Natural killer cell treated with Interleukin-12 subunit alpha and Interleukin-12 subunit beta and Interleukin-15 and Interleukin-18, amount 100 ng/mL, for 72 hours (primary cell): ENCODE measurements at places on chromosomes 12 and 14.
A peak's percentile ranks its signal among the peaks of the same experiment; 100 is the strongest.

DNA sequence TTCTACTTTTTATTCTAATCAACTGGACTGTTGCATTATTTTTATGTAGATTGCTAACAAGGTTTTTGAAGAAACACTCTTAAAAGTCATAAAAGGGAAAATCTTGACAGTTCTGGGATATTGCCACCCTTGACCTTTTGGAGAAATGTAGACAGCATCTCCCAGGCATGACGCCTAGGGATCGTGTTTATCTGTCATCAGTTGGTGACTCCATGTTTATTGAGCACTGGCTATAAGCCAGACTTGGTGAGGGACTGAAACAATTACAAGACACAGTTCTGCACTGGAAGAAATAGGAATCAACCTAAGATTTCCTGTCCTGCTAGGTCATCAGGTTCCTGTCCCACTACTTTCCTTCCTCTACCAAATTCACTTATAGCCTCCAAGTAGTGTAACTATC lies 34.5 kb downstream of the HMGA2 start:
- no peak overlapping the region for H3K27ac ChIP-seq
- no peak overlapping the region for H3K4me3 ChIP-seq
- H3K27me3 ChIP-seq: no peaks in the 10 kb centered on the region
- H3K4me1 ChIP-seq: no peaks in the 10 kb centered on the region
- no peaks in the 10 kb centered on the region for H3K36me3 ChIP-seq
- no peak for DNase-seq

DNA sequence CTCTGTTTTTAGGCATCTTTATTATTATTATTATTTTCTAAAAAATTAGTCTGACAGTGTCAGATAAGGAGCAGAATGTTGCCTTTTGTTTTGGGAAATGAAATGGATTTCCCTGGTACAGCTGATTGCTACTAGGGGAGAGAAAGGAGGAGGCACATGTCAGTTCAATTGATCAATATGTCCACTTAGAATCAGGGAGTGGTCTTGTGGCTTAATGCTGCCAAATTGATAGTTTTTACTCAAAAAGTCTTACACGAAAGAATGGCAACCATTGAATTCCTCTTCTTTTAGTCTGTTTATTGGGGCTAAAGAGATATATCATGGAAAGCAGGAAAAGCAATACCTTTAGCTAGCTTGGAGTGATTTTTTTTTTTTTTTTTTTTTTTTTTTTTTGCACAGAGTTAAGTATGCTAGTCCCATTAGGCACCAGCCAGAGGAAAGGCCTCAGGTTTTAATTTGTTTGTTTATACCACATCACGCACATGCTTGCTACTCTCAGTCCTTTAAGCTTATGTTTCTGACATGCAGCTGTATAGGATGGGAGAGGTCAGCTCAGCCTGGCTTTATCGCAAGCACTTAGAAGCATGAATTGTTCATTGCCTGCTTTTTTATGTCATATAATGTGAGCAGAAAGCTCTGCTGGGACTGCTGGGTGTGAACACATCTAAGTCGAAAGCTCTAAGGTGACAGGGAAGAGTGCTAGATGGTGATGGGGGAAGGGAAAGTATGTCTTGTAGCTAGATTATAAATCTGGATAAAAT lies 1.4 kb downstream of the AKAP6 start:
- no peak overlapping the region for H3K4me3 ChIP-seq
- no peak for DNase-seq
- no peaks in the 10 kb centered on the region for H3K36me3 ChIP-seq

DNA sequence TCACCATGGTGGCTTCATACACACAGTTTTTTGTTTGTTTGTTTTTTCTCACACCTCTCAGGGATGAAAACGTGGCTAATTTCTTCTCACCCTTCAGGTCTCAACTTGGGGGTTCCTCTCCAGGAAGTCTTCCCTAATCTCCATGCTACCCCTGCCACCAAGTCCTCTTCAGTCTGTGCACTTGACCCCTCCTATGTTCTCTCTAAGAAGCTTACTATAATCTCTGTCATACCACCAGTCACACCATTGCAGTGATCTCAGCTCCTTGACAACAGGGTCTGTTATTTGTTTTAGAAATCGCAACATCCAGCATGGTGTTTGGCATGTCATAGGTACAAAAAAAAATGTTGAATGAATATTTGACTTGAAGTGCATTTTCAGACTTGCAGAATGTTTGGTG lies 83.4 kb downstream of the PRORP start:
- H3K27me3 ChIP-seq: no peaks in the 10 kb centered on the region
- no peaks in the 10 kb centered on the region for H3K36me3 ChIP-seq
- DNase-seq: no peak

DNA sequence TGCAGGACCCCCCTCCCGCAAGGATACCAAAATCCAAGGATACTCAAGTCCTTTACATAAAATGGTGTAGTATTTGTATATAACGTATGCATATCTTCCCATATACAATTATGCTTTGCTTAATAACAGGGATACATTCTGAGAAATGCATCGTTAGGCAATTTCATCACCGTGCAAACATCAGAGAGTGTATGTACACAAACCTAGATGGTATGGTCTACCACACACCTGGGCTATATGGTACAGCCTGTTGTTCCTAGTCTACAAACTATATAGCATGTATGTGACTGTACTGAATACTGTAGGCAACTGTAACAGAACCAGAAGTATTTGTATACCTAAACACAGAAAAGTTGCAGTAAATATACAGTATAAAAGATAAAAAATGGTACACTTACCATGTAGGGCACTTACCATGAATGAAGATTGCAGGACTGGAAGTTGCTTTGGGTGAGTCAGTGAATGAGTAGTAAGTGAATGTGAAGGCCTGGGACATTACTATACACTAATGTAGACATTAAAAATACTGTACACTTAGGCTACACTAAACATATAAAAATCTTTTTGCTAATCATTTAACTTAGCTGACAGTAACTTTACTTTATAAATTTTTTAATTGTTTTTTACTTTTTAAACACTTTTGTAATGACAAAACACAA lies 141.1 kb downstream of the SLC41A2 start:
- no peak overlapping the region for H3K4me3 ChIP-seq
- H3K36me3 ChIP-seq: no peaks in the 10 kb centered on the region
- H3K27ac ChIP-seq: no peak overlapping the region
- DNase-seq: no peak
- H3K4me1 ChIP-seq: no peaks in the 10 kb centered on the region
- no peaks in the 10 kb centered on the region for H3K27me3 ChIP-seq

DNA sequence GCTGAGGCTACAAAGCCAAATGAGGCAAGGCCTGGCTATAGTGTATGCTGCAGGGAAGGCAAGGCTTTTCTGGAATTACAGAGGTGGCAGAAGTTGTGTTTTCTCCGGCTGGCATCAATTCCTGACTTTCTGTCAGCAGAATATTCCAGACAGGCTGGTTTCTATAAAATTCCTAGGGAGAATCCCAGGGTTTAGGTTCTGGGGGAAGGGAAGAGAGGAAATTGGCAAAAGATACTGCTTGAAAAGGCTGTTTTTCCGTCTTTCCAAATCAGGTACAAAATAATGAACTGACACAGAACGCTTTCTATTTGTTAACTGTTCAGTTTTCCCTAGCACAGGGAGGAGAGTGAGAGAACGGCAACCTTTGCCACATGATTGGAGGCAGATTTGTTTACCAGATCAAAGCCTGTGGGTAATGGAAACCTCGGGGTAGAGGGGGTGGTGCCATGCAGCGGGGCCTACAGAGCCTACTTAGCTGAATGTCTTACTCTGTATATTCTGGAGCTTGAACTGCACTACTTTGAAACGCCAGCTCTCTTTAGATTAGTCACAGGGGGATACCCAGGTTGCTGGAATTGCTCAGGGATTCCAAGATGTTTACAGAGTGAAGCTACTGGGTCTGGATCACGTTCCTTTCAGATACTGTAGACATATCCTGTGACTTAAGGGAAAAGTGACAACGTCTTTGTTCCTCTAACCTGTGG lies 65.8 kb upstream of the DACT1 start:
- no peak overlapping the region for H3K27ac ChIP-seq
- no peaks in the 10 kb centered on the region for H3K27me3 ChIP-seq
- no peak for DNase-seq
- H3K36me3 ChIP-seq: no peaks in the 10 kb centered on the region
- H3K4me1 ChIP-seq: no peaks in the 10 kb centered on the region

DNA sequence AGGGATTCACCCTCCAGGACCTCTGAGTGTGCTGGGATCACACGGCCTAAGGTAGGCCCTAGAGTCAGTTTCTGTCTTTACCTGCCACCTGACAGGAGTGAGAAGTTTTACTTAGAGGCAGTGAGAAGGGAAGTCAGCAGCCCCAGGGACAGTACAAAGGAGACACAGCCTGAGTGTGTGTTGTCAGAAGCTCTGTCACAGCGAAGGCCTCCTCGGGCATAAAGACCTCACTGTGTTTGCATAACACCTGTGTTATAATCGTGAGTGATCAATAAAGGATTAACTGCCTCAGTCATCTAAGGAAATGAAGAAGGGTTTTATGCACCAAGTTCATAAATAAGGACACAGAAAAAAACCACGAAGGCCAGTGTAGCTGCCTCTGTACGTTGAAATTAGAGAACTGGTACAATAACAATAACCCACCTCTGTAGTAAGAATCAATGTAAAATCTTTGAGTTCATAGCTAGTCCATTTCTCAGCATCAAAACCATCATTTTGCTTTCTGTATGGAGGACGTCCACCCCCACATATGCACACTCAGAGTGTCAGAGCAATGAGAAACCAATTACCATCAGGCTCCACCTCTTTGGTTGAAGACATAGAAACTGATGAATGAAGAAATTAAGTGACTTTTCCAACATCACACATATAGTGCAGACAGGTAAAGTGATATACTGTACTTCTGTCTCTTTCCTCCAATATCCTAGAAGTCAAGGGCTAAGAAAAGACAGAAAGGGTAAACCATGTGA lies 159.3 kb downstream of the DAD1 start:
- H3K4me3 ChIP-seq: peak overlapping the region; percentile 80
- no peaks in the 10 kb centered on the region for H3K36me3 ChIP-seq
- H3K27ac ChIP-seq: peak overlapping the region; percentile 94
- peaks cover 60% of the 10 kb centered on the region for H3K4me1 ChIP-seq

DNA sequence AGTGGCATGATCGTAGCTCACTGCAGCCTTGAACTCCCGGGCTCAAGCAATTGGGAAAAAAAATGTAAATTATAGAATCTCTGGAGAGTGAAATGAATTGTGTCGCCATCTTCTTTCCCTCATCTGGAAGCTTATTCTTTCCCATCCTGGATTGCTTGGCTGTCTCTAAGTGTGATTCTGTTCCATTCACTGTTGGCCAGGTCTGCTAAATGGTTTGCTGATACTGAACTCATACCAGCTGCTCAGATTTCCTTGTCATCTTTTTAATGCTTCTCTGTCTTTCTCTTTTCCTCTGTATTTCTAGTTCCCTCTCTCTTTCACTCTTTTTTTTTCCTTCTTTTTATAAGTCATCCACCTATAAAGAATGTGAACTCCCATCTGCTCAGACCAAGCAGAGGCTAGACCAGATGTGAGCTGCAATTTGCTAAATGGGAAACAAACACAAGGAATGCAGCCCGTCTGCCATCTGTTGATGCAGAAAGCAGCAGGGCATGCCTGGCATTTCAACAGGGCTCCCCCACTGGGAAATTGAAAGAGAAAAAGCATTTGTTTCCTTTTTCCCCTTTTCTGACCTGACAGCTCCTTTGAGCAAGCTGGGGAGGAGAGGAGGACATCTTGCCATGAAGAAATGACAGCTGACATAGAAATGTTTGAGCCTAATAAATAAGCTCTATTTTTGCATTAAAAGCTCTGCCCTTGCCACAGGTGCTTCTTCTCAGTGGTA lies 1823.6 kb upstream of the FLRT2 start:
- H3K27ac ChIP-seq: no peak overlapping the region
- DNase-seq: no peak
- H3K4me3 ChIP-seq: no peak overlapping the region
- no peaks in the 10 kb centered on the region for H3K36me3 ChIP-seq

- H3K4me1 ChIP-seq: no peaks in the 10 kb centered on the region
- no peaks in the 10 kb centered on the region for H3K27me3 ChIP-seq
- no peak overlapping the region for H3K4me3 ChIP-seq
- no peak overlapping the region for H3K27ac ChIP-seq
Observed at GRCh38 chr14:46840944-46841720, 189.6 kb upstream of the RPL10L start.
